Fibroblast of pulmonary artery (primary cell): ENCODE measurements at places on chromosomes 2 and 18.

DNA sequence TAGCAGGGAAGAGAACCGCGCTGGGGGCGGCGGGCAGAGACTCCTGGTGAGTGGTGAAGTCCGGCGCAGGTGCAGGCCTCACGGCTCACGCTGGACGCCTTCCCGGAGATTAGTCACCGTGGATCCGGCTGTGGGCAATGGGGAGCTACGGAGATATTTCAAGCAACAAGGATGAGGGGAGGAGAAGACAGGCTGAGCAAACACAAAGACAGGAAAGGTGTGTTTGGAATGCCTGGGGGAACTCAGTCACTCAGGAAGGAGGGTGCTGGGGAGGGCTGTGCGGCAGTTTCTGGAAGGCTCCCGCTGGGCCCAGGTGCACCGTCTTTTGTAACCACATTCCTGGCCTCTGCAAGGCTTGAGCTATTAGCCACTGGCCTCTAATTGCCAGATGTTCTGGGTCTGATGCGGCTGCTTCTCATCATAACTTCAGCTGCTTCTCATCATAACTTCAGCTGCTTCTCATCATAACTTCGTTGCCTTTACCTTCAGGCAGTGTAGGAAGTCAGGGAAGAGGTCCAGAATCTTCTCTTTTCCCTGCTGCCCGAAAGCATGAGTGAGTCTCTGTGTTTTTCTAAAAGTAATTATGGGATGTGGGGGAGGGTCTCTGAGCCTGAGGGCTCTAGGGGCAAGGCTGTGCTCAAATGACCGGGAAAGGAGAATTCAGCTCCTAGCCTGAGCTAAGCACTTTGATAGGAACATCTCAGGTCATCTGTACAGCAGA lies 118.9 kb downstream of the PXDN start:
- DNase-seq, result peak; percentile 81

DNA sequence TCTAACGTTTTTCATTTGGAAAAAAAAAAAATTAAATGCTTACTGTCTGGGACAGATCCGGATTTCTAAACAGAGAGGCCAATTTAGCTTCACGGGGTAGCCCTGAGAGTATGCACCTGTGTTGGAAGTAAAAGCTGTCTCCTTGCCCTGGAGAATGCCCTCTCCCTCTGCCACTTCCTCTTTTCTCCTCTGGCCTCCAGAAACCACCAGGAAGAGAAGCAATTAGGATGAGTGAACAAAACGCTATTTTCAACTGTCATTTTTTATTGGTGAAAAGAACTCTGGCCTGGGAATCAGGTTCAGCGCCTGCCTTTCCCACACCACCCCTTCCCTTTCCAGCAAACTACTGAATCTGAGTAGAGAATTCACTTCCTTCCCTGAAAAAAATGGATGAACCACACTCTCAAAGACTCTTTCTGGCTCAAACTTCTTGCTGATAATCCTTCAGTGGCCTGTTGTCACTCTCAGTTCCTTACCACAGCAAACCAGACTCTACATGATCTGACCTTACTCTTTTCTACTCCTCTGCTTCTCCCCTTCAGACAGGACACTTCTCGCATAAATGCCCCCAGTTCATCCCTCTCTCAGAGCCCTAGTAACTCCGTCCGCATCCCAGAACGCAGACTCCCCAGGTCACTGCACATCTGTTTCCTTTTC lies 29.8 kb downstream of the KLF7 start:
- no peak for DNase-seq

DNA sequence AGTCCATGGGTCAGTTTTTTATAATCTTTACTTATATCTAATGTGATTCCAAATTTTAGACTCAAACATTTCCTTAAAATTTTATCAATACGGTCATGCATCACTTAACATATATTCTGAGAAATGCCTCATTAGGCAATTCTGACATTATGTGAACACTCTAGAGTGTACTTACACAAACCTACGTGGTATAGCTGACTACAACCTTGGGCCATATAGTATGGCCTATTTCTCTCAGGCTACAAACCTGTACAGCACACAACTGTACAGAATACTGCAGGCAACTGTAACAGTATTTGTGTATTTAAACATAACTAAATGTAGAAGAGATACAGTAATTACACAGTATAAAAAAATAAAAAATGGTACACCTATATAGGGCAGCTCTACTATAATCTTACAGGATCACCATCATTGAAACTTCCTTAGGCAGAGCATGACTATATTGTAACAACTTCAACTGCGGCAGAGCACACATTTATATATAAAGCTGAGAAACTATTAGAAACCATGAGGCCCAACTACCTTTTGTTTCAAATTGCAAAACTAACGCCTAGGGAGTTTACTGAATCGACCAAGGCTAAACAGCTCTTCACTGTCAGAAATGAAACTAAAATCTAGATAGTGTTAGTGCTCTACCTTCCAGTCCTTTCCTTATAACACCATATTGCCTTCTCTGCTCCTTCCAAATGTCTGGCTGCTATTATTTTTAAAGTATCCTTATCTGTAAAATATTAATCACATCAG lies 6.9 kb downstream of the YES1 start:
- no peak for DNase-seq

- DNase-seq, result no peak
Measured at GRCh38 chr2:232486558-232487384, 863 bp downstream of the ECEL1 start.

- no peak for DNase-seq
Measured at GRCh38 chr2:205670292-205670691, 12.0 kb upstream of the NRP2 start.

DNA sequence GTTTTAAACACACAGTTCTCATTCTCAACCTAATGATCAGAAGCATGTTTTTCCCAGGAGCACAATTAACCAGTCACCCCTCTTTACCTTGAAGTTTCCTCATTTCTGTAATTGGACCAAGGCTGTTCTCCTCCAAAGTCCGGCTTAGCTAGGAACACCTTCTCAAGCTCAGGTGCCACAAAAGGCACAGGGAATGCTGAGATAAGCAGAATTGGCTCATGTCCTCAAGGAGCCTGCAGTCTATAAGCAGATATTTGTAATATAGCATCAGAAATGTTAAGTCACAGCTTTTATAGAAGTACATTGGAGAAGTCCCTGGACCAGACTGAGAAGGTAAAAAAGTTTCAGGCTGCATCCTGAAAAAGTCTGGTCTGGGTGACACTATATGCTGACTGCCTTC lies 20.7 kb downstream of the OSR1 start:
- no peak for DNase-seq

DNA sequence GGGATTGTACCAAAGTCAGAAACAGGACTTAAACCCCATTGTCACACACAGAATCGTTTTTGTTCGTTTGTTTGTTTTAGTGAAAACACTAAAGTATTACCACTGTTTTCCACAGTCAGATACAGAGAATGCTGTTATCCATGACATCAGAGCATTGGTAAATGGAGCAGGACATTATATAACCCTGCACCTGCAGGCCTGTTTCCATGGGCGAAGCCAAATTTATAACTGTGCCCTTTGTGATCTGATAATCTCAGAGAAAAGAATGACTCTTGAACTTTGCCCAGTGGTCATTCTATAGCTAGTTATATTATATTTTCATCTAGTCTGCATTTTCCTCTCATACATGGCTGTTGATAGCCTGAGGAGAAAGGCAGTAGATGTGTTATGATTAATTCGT lies 217.6 kb downstream of the TMEM182 start:
- DNase-seq, result no peak

- DNase-seq, result peak; percentile 50
Measured at GRCh38 chr18:79396431-79397246, 909 bp downstream of the NFATC1 start.

DNA sequence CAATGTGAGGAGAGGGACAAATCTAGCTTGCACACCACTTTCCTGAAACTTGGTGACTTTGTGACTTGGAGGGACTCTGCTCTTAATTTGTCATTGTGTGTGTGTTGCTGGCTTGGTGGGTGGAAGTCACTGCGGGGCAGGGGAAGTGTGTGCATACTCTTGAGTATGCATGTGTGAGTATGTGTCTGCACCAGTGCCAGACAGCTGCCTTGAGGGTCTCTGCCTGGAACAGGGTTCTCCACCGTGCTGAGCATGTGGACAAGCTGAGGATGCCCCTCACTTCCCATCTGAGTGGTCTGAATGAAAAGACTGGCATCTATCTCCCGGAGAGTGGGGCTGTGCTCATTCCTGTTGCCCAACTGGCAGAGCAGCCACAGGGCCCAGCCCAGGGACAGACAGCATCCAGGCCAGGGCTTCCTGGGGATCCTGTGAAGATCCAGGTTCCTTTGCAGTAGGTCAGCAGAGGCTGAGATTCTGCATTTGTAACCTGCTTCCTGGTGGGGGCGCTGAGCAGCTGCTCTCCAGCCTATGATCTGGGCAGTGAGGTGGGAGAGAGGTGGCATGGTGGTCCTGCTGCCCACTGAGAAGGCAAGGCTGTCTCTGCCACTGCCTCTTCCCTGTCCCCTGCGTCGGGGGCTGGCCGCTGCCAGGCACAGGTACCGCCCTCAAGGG lies 138.9 kb upstream of the HAAO start:
- DNase-seq, result no peak

DNA sequence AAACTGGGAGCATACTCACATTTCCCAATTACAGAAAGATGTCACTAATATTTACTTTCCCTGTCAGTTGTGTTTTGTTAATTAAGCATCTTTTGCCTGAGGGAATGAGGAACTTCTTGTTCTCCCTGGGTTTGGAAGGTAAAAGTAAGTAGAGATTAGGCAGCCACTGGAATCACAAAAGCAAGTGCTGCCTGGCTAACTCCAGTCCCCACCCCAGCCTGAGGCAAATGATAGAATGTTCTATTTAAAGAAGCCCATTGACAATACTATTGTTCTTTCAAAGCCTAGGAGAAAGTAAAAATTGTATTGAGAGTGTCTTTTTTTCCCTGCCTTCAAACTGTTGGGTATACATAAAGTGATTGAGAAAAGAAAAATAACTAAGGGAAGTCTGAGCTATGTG lies 93.8 kb downstream of the MBD2 start:
- no peak for DNase-seq

- no peak for DNase-seq
Measured at GRCh38 chr2:178412047-178412446, 38.9 kb downstream of the PRKRA start.

- no peak for DNase-seq
Measured at GRCh38 chr18:70461323-70462077, 172.7 kb downstream of the SOCS6 start.

DNA sequence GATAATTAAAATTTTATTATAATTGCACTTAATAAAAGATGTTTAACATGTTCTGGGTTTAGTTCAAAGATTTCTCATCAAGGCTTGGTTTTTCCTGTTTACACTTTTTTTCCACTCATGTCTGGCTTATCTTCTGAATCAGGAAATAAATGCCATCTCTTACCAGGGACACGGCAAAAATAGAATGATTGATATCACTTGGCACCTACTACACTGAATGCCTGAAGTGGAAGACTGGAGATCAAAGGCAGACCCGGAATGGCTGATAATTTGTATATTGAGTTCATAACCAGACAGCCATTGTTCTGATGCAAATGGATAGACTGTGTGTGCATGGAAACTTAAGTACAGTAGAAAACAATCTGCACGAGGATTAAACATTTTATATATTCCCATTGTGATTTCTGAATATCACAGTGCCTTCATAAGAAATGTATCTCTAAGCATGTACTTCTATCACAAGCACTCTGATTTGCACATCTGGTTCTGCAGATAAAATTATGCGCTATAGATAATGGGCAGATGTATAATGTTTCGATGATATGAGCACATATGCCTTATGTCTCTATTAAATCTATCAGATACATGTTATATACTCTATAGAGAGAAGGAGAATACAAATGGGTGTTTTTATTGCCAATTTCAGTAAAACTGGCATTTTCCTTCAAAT lies 304.8 kb downstream of the RND3 start:
- DNase-seq, result no peak

- DNase-seq, result peak; percentile 23
Measured at GRCh38 chr18:48673853-48674721, 135.3 kb downstream of the CTIF start.

DNA sequence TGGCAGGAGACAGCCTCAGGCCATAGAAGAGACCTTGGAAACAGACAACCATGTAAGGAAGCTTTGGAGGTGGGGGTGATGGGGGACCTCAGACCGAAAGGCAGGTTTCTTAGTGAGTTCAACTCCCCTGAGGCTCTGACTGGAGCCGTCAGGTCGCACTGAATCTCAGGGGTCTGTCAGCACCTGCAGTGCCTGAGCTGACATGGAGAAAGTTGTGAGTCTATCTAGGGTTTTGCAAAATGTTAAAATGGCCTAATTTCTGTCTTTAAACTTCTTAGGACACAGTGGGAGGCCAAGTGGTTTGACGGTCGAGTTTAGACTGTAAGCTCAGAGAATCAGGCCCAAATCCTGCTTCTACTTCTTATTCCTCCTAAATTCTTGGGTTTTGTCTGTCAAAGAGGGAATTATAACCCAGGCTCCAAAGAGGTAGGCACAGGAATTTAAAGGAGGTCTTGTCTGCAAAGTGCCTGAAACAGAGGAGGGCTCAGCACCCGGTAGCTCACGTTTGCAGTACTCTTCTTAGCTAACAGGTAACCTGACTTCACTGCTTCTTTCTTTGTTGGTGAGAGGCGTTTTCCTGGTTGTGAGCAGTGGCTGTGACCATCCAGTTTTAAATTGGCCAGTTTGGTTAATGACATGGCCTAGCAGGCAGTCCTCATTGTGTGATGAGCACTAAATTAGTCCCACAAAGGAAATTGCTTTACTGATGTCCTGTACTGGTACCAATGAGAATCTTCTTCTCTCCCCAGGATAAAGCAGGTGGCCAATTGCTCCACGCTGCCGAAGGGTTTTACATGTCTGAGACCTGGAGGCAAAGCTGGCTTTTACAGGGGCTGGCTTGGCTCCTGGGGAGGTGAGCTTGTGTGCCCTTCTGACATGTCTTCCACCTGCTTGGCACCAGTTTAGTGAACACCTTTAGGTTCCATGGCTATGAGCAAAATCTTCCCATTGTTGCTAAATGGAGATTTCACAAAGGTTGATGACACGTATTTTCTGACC lies 95.7 kb downstream of the MYCN start:
- DNase-seq, result no peak

- DNase-seq, result peak; percentile 17
Measured at GRCh38 chr2:32478889-32479620, 122.2 kb downstream of the BIRC6 start.

DNA sequence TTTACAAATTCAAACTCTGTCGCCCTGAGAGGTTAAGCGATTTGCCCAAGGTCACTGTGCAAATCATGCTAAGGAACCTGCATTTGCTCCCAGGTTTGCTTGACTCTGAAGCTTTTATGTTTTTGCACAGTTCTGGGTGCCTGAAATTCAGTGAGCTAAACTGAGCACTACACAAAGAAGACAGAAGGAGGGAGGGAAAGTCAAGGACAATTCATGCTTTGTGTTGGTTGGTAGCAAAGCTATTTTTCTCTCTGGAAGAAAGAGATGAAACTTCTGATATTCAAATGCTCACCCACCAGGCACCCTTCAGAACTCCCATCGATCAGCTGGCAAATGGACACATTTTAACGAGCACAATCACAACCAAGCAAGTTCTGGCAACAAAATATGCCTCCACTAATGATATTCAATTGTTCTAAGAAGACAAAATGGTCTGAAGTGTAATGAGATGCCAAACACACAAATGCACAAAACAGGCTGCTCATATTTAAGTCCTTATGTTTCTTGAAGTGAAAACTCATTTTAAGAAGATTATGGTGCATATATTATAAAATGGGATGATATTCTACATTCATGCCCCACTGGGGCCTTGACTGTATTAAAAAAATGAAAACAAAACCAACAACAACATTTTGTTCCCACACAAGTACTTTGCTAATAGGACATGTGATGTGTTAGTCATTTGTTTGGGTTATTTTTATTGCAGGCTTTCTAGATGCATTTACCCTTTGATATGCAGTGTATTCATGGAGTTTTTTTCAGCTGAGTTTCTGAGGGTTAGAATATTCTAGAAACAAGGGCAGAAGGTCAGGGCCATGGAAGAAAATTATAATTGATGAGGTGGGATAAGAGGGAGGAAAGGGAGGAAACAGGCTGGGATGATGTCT lies 445.6 kb upstream of the CELF4 start:
- no peak for DNase-seq
